CD4-positive, alpha-beta T cell treated with Interleukin-12 subunit alpha and Interleukin-12 subunit beta, for 1 hour (primary cell): ENCODE measurements at places on chromosomes 11 and 22.

- no peak for DNase-seq
Measured at GRCh38 chr11:111814557-111815320, 48.5 kb upstream of the PPP2R1B start.

GRCh38 chr22:31241200-31241599 lies 29.1 kb downstream of the LIMK2 start:
- DNase-seq, result no peak

- DNase-seq, result no peak
Measured at GRCh38 chr22:49099496-49100124, 728.1 kb downstream of the BRD1 start.

- no peak for DNase-seq
Measured at GRCh38 chr22:42425337-42425988, 6.7 kb downstream of the NFAM1 start.

DNA sequence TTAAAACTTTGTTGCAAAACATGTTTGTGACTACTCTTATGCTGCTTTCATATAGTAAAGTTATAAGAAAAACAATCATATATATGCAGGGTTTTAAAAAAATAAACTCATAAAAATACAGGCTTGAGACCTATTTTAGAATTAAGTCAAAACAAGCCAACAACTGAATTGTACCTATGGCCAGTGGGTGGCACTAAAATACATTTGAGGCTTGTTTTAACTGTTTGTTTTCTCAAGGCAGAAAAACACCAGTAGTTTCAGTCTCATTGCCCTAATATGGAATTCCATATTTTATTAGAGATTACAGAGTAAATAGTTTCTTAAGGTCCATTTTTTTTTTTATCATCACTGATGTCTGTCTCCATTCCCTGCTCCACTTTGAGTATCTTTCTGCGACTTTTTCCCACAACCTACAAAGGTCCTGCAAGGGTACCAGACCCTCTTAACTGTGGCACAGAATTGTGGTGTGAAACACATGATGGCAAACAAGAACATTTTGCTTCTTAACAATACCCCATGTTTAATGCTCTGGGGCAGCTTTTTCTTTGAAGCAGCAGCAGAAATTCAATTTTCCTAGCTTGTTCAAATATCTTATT lies 8.5 kb upstream of the CCDC89 start:
- DNase-seq, result peak; percentile 61

- DNase-seq, result no peak
Measured at GRCh38 chr11:67033661-67034166, 10.8 kb downstream of the SYT12 start.

DNA sequence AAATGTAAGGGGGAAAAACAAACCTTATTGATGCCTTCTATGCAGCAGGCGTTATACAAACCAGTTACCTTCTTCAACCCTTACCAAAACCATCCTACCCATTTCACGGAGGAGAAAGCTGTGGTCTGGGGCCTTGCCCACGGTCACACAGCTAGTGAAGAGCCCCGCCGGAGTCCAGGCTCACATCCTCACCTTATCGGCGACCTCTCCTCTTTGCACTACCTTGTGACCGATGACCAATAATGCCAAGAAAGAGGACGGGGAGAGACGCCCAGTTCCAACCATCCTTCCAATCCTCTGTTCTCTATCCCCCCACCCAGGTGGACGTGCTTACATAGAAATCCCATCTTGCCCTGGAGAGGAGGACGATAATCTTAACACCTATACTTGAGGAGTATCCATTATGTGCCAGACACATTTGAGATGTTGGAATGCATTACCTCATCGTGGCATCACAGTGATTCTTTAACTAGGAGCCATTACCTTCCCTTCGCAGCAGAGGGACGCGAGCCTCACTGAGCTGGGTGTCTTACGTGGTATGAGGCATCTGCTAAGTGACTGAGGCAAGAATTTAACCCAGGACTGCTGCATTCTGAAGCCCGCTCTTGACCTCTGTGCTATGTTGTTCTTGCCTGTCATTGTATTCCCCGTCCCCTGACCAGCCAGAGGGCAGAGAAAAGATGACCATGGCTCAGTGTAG lies 253.7 kb upstream of the B3GAT1 start:
- no peak for DNase-seq

- no peak for DNase-seq
Measured at GRCh38 chr22:42154293-42155052, 23.9 kb upstream of the CYP2D6 start.

- DNase-seq, result no peak
Measured at GRCh38 chr11:67356387-67356863, 3.1 kb upstream of the POLD4 start.

GRCh38 chr11:50078001-50078400 lies 45.3 kb downstream of the OR4C45 start:
- DNase-seq, result no peak

DNA sequence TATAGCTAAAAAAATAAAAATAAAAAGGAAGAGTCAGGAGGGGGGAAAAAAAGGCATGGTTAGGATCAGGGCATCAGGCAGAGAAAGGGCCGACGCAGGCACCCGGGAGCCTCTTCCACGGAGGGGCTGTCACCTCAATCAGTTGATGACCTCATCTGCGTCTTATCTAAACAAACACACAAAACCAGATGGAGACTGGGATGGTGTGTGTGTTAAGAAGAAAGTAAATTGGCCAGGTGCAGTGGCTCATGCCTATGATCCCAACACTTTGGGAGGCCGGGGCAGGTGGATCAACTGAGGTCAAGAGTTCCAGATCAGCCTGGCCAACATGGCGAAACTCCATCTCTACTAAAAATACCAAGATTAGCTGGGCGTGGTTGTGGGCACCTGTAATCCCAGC lies 63.6 kb downstream of the DHCR7 start:
- DNase-seq, result no peak

GRCh38 chr11:100970283-100971164 lies 159.1 kb downstream of the PGR start:
- no peak for DNase-seq

- DNase-seq, result no peak
Measured at GRCh38 chr11:65452806-65453490, 30.4 kb downstream of the NEAT1 start.

DNA sequence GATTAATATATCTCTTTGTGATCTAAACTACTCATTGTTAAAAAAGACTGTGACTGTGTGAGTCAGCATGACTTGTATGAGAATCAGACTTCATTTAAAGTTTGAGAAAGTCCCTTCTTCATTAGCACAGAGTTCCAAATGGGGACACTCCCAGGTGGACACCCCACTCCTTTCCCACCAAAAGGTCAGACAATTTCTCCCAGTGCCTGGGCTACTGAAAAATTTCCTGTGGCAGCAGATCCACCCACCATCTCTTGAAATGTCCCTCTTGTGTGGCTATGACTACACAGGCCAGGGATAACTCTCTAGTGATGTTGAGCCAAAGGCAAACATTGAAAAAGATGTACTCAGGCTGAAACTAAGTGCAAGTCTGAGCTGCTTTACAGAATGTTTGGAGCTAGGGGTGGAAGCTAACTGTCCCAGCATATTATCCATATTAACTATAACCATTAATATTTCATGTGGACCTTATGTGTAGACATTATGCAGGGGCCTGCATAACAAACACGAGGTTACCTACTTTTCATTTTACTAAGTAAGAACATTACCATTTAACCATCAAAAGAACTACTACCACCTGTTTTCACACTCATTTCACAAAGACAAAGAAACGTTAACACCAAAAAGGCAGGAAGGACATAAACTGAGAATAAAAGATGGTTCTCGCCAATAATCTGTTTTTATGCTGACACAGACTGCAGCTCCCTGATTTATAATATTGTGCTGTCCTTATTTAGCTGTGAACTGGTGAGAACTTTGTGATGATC lies 44.8 kb downstream of the MMP20 start:
- DNase-seq, result no peak

- DNase-seq, result no peak
Measured at GRCh38 chr11:5891216-5891800, 1.7 kb upstream of the OR52E5 start.

- DNase-seq, result peak; percentile 38
Measured at GRCh38 chr11:110433393-110434333, 3.9 kb downstream of the FDX1 start.

- no peak for DNase-seq
Measured at GRCh38 chr11:84560206-84560605, 1066.9 kb downstream of the DLG2 start.

DNA sequence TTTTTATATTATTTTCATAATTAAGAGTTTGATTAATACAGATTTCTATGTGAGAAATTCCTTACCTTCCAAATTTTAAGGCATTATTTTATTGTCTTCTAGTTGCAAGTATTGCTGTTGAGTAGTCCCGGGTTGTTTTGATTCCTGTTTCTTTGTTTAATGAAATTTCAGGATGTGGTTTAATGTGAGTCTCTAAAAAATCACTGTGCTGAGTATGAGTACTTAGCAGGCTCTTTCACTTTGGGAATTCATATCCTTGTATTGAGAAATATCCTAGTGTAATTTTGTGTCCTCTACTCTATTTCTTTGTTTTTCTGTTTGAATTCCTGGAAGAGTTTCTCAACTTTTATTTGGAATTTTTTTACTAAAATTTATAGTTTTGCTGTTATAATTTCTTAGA lies 113.2 kb downstream of the TMEM135 start:
- DNase-seq, result no peak

DNA sequence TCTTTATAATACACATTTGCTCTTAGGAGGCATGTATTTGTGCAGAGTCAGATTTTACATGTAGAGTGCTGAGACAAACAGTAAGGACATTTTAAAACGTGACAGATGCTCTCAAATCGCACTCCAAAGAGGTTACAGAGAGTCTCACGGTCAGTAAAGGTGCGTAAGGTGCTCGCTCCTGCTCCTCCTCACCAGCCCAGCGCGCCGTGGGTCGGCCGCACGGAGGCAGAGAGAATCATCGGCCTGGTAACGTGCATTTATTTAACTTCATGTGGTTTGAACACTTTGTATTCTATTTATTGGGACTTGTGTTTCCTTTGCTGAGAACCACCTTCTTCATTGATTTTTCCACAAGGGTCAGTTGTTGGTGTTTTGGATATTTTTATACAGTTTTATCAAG lies 900.1 kb downstream of the BRD1 start:
- DNase-seq, result no peak

- no peak for DNase-seq
Measured at GRCh38 chr11:76234021-76234415, 27.7 kb upstream of the WNT11 start.

GRCh38 chr11:57214098-57214417 lies 23.0 kb downstream of the APLNR start:
- no peak for DNase-seq

- no peak for DNase-seq
Measured at GRCh38 chr11:2366733-2367132, 10.4 kb upstream of the CD81 start.

DNA sequence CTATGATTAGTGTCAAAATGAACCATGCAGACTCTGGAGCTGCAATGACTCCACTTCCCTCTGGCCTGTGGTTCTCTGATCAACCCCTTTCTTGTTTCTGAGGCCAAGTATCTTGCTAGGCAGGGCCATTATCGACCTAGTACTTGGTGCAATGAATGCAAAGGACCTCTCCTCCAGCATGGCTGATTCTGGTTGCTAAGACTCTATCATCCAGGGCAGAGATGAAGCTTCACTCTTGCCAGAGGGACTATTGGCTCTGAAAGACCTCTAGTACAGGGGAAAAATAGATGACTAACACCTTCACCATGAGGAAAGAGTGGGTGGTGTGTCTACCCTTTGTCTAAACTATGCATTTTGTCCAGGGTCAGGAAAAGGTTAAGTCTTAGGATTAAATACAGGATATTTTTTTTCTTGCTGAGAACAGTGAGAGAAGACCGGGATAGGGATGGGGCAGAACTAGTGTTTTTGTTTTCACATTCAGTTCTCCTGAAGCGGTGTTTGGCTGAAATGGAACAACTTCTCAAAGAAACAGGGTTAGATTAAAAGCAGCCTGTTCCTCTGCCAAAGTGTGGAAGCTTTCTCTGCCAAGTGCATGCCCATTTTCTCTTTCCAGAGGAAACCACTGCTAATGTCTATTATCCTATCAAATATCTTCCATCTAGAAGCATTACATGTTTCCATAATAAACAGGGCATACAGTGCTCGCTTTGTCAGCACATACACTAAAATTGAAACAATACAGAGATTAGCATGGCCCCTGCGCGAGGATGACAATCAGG lies 5.0 kb upstream of the MTFP1 start:
- DNase-seq, result no peak

DNA sequence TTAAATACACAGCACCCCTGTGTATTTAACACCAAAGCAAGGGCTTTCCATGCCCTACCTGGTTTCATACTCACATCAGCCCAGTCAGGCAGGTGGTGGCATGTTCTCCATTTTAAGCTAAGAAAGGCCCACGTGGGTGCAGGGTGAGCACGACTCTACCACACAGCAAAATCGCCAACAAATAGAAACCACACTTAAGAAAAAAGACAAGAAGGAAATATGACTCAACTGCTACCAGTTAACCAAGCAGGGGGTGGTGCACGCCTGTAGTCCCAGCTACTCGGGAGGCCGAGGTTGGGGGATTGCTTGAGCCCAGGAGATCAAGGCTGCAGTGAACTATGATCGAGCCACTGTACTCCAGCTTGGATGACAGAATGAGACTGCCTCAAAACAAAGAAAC lies 35.2 kb upstream of the TFIP11 start:
- DNase-seq, result peak; percentile 12

GRCh38 chr22:48923165-48923865 lies 904.4 kb downstream of the BRD1 start:
- DNase-seq, result no peak

- DNase-seq, result no peak
Measured at GRCh38 chr11:17443000-17443399, 33.6 kb downstream of the ABCC8 start.

DNA sequence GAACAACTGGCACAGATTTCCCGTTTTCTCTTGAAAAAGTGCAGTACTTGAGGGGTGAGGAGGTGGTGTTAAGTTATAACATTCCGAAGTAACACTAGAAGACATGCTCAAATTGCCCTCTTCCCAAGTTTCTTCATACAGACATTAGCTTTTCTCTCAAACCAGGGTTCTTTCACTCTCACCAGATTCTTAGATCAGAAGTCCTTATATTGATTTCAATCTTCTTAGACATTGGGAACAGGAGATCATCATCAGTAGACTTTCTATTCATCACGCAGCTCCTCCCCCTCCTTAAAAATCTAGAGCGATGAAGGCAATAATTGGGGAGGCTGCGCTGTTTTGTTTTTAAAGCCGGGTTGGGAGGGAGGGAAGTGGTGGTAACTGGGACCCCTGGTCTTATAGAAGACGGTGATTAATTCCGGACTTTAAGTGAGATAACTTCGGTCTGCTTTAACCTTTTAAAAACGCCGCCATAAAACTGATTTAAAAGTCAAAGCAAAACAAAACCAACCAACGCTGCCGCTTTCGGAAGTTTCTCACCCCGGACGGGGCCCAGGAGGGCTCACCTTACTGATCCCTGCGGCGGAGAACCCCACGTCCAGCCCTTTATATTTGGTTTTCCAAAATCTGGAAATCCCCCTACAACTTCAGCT lies 665 bp downstream of the USP28 start:
- no peak for DNase-seq

DNA sequence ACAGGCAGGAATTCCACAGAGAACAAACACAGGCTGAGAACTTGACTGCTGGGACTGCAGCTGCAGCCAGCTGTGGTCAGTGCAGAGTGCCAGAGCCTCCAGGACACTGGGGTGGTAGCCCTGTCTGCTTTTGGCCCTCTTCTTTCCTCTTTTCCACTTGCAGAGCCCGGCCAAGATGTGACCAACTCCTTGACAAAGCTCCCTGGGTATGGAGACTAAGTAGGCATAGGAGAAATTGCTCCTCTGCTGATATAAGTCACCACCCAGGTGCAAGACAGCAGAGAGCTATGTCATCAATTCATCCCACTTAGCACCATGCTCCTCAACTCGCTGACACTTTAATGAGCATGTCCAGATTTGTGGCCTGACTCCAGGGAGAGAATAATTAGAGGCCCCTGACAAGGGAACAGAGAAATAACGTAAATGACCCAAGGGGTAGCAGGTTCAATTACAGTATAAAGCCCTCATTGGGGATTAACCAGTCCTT lies 369.4 kb upstream of the B3GAT1 start:
- DNase-seq, result no peak
